Spleen (tissue), 13 donors: ENCODE measurements at places on chromosomes 5 and 9. TPM values are rescaled to one million over a fixed set of nuclear protein-coding genes. Genes with fewer than 3 reads are reported as not detected.

- no peak for DNase-seq
These were observed 1.5 kb downstream of the ASS1 start for GRCh38 chr9:130446101-130446861.

GRCh38 chr9:85077944-85078343 is 408.4 kb downstream of the NTRK2 start:
- DNase-seq: no peak

GRCh38 chr5:96816991-96817390 is 9.2 kb upstream of the ERAP1 start:
- no peak for DNase-seq

The DND1 gene
- 4.7 TPM for polyA plus RNA-seq

The ISL1 gene
- 0.04 TPM for polyA plus RNA-seq
